ENCODE measurements at places on chromosomes 6 and 20.

DNA sequence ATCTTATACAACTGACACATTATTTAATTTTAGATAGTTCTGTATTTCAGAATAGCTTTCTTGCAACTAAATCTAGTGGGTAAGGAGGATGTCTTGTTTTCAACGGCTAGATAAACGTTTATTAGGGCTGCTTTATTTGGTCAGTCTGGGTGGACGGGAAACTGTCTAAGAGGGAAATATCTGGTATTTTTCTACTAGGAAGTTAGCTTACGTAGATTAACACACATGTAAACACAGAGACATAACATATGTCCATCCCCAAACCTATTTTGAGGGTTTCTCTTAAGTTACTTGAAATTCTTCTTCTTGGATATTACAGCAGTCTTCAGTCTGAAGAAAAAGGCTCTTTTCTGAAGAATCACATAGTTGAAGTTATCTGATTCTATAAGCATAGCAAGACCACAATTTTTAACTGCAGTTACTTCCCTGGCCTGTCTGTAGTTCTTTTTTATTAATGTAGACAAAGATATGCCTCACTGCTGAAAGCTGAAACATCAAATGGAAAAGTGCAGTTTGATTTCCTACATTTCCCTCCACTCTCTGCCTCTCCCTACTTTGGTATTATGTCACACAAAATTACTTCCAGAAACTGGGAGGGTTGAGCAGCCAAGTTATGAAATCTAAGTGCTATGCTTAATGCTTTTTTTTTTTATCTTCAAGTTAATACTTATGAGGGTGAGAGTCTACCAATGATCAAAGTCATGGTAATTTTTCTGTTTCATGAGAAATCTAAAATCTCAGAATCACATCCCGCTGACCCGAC lies 37.4 kb downstream of the PLAGL1 start:
- no peak for DNase-seq

GRCh38 chr6:7237653-7238188 lies 75.3 kb downstream of the SSR1 start:
- no peak for DNase-seq

DNA sequence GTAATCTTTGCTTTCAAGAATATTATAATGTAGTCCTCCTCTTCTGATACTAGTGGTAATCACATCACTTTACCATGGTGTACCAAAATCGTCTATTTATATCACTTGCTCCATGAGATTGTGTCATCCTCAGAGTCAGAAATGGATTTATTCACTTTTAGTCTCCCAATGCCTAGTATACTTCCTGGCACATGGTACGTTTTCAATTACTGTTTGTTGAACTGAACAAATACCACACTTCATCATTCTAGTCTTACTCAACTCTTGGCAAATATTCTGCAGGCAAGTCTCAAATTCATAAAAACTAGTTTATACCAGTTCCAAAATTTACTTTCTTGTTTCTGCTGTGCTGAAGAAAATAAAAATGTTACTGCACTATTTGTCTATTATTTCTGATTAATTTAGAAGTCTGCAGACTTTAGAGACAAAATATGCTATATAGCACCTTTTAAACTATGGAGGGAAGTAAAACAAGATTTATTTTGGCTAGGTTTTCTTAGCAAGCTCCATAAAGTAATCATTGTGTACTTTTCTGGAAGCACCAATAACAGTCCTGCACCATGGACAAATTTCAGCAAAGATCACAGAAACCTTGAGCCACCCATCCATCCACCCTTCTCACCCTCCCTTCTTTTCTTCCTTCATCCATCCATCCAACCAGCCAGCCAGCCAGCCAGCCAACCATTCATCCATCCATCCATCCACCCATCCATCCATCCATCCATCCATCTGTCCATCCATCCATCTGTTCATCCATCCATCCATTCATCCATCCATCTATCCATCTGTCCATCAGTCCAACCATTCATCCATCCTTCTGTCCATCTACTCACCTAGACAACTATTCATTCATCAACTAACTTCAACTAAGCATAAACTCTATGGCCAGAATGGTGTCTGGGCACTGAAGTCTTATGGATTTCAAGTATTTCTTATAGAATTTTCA lies 102.1 kb upstream of the STMND1 start:
- DNase-seq, result no peak

GRCh38 chr6:139230391-139230840 lies 61.4 kb downstream of the TXLNB start:
- DNase-seq, result no peak

- no peak for DNase-seq
Measured at GRCh38 chr6:18515767-18516166, 128.6 kb downstream of the RNF144B start.

GRCh38 chr6:43490523-43490939 lies 13.2 kb downstream of the TJAP1 start:
- DNase-seq, result no peak

DNA sequence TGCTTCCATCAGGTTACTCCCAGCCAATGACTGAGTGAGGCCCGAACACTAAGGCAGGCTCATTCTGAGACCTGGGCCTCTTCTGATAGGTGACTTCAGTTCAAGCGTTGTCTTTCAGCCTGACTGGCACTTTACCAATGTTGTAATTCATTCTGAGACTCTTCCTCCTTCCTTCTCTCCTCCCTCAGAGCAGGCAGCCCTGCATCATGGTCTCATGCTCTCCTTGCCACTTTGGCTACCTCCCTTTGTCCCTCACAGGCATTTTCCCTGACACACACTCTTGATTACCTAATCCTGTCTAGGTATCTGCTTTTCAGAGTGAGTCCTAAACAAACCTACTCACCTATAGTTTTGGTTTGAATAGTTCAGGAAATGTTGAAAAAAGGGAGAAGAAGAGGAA lies 12.6 kb upstream of the WFDC12 start:
- DNase-seq, result no peak

DNA sequence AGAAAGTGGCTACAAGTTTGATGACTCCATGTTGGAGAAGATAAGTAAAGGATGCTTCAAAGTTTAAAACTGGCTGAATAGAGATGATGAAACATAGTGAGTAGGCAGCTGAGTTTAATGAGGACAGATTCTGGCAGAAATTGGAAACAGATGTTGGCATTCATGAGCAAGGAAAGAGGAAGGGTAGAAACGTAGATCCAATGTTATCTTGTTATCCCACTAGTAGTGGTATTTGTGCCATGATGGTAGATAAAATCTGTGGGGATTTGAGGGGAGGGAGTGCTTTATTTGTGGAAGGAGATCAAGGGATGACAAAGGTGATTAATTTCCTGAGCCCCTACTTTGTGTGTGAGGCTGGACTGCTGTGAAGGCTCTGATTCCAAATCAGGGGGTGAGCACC lies 69.5 kb downstream of the MRAP2 start:
- no peak for DNase-seq

- DNase-seq, result no peak
Measured at GRCh38 chr20:375265-375889, 5.2 kb upstream of the TRIB3 start.

- no peak for DNase-seq
Measured at GRCh38 chr20:58997141-58997770, 9.8 kb downstream of the CTSZ start.

DNA sequence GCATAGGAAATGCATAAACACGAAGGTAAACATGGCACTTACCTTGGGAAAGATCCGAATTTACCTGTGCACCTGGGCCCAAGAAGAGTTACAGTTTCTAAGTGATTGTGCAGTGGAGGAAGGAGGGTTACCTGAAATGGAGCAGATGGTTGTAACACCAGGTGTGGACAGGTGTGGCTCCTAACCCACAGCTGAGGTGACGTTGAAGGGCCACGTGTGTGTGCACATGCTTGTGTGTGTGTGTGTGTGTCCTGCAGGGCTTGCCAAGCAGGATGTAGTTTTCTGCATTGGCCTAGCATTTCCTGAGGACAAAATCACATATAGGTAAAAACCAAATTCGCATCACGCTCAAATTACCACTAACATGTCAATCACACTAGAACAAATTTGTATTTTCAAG lies 240.8 kb downstream of the ANKRD60 start:
- no peak for DNase-seq

GRCh38 chr20:19928328-19929011 lies 88.7 kb upstream of the NAA20 start:
- DNase-seq, result no peak

GRCh38 chr6:122426597-122426996 lies 27.1 kb downstream of the HSF2 start:
- no peak for DNase-seq

DNA sequence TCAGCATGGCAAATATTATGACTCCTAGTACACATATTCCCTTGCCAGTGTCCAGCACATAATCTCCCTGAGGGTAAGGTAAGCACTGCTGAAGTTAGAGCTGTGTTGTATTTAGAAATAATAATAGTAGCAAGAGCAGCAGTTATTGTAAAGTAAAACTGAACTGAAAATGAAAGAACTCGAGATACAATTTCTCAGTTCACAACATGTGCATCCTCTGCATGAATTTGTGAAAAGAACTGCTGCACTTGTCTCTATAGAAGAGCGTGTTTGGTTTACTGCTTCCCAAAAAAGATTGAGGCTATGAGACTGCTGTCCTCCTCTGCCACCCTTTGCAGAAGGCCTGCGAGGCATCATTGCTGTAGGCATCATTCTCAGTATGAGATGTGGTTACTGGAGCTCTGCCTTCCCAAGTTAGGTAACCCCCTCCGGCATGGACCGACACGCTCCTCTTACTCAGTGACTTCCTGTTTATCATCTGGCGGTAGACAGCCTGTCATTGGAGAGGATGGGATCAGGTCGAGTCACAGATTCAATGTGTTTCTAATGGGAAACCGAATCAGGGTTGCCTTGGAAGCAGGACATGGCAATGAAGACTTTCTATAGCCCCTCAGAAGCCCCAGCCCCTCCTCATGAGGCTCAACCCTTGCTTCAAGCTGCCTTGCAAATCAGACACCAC lies 48.1 kb downstream of the SLC24A3 start:
- DNase-seq, result no peak

- DNase-seq, result no peak
Measured at GRCh38 chr20:50356962-50357782, 153.0 kb upstream of the PTPN1 start.

DNA sequence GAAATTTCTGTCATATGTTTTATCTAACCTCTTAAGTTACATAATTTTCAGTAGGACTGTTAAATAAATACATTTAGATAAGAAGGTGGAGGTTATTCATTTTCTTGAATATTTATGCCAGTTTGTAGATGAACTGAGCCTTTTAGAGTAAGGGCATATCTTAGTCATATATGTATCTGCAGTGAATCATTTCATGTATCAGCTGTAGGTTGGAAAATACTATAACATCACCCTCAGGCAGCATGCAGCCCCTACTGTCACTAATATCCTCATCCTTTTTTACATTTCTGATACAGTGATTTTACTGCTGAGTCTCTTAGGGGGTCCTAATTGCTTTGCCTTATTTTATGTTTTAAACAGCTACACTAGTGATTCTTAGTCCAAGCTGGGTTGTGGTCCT lies 19.5 kb upstream of the SUMO4 start:
- DNase-seq, result no peak

DNA sequence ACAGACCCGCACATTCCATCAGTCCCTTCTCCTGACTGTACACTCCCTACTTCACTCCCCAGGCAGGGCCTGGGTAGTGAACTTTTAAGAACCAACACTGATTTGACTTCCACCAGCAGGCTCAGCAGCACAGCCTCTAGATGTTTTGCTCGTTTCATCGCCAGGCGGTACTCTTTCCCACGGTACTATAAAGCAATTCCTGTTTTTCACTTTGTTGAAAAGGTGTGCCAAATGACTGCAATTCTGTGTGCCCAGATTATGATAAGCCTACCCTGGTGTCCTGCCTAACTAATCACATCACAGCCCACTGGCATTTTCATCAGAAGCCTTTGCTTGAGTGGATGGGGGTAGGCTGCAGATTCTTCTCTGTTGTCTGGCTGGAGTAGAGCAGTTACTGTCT lies 12.9 kb upstream of the WTAP start:
- DNase-seq, result no peak

DNA sequence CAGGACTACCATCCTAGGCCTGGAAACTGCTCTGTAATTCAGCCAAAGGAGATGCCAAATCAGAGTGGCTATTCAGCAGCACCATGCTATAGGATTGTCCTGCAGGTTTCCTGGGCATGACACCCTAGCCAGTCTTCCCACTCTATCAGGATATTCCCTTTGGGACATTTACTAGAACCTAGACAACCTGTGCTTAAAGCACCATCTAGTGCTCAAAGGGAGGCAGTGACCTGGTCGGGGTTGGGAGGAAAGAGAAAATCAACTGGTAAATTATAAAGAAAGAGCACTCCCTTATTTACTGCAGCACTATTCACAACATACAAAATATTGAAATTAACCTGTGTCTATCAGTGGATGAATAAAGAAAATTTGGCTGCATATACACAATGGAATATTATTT lies 67.2 kb upstream of the SMLR1 start:
- DNase-seq, result no peak

GRCh38 chr6:70844301-70844700 lies 112.6 kb downstream of the B3GAT2 start:
- no peak for DNase-seq

- DNase-seq, result no peak
Measured at GRCh38 chr20:9110916-9111432, 42.1 kb downstream of the PLCB4 start.

GRCh38 chr20:4819901-4820300 lies 98.2 kb downstream of the PRND start:
- DNase-seq, result no peak

GRCh38 chr6:113855500-113856374 lies 1.4 kb upstream of the MARCKS start:
- no peak for DNase-seq

DNA sequence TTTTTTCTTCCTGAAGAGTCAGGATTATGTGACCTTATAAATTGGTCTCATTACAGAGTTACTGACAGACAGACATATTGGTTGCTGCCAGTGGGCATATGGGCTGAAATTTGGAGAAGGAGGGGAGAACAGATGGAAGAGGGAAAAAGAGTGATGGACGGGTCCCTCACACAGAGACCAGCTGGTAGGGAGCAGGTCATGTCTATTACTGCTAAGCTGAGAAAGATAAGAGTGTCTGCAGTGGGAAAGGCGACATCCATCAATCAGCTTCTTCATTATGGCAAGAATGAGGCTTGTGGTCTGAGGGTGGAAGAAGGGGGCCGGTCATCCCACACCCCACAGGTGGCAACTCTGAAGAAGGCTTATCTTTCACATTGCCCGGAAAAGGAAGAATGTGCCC lies 353.8 kb upstream of the RSPO3 start:
- DNase-seq, result no peak

DNA sequence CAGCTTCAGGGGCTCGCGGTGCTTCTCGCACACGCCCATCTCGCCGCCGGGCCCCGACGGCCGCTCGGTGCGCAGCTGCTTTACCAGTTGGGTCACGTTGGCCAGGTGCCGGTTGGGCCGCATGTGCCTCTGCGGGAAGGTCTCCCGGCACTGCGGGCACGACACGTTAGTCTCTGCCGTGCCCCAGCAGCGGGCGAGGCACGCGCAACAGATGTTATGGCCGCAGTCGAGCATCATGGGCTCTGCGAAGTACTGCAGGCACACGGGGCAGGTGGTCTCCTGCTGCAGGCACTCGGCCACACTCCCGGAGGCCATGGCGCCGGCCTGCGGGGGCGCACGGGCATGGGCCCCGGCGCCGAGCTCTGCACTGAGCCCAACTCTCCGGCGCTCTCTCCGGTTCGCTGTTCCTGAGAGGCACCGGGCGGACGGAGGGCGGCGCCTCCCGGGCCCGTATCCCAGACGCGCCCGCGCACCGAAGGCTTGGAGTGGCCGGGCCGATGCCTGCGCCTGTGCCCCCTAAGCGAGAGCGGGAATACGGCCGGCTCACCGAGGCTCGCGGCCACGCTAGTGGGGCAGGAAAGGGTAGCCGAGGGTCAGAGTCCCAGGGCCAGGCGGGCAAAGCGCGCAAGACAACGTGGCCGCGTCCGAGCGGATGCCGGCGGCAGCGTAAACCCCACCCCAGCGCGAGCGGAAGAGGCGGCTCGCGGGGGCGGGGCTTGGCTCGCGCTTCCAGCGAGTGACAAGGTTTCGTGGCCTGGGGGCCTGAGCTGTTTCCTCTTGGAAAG lies at the start of gene TRIM27:
TRIM27 (minus strand) TSS at position 668 of the 785 bp plus-strand sequence; CDS start at position 315, 353 bp downstream.
- DNase-seq, result peak; percentile 61
